Ureter (tissue), 1 donor: ENCODE measurements at places on chromosomes 2 and 18.

DNA sequence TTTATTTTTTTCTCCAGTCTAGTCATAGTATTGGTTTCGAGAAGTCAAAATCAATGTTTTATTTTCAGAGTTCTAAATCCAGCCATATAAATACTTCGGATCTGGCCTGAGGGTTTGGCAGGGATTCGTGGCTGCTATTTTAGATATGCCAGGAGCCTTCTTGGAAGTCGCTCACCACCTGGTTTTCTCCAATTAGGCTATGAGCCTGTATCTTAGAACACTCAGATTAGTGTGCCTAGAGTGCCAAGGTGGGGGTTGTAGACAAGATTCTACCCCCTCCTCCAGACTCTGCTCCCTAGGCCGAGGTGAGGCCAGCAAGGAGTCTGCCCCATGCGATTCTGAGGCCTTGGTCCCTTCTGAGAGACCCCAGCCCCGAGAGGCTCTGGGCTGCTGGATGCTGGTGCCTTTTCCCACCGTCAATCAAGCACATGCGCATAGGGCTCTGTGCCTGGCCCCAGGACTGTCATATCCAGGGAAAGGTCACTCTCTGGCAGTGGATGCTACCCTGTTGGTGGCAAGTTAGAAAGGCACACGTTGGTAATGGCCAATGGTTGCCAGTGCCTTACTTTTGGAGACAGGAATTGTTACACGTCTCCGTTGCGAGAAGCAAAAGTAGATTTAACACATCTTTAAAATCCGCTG lies 197.1 kb downstream of the AGAP1 start:
- DNase-seq: no peak

DNA sequence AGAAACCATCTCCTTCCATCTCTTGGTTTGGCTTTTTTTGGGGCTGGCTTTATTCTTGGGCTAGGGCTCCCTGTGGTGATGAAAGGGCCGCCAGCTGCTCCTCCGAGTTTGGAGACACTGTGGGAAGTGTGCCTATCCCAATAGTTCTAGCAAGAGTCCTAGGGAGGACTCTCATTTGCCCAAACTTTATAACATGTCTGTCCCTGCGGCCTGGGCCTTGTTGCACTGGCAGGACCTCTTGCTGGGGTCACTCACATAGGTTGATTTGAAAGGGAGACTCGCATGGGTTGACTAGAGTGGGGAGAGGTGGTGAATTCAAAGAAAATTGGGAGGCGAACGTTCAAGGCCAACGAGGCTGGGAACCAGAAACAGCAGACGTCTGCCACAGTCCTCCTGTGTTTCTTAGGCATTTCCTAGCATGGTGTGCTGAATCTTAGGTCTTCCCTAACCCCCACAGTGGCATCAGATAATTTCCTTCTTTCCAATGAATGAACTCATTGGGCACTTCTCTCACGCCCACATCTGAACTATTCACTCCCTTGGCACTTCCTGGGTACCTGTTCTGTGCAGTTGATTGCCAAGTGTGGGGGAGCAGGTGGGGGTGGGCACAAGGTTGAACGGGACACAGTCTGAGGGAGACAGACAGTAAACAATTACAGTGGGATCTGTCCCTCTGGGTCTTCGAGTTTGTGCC lies 26.8 kb downstream of the NIFK start:
- no peak for DNase-seq

- no peak for DNase-seq
These were observed 558 bp upstream of the CEP192 start for GRCh38 chr18:12990641-12990966.

GRCh38 chr18:13501543-13501887 lies 224.8 kb downstream of the FAM210A start:
- DNase-seq: no peak

DNA sequence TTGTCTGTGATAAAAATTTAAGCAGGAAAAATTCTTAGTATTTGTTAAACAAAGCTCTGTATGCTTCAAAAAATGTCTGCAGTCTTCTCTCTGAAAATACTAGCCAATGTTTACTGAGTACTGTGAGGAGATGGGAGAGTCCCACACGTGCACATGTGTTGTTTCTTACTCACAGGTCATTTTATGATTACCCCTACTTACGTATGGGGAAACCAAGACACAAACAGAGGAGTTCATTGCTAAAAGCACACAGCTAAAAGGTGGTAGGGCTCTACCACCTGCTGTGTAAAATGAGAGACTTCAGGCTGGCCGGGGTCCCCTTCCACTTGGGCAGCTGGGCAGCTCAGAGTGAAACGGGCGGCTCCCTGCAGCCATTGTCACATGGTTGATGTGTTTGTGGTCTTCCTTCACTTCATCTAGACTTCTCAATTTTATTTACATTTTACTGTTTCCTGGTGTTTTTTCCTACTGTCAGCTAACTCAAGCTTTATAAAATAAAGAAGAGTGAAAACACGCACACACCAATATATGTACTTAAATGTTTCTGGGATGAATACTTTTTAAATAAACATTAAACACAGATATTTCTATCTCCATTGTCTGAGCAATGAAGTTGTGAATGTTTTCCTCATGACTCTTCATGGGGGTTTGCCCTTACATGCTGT lies 71.2 kb downstream of the MBP start:
- peak; percentile 35 for DNase-seq

- no peak for DNase-seq
These were observed 1696.1 kb upstream of the LRRTM1 start for GRCh38 chr2:82000606-82001005.

DNA sequence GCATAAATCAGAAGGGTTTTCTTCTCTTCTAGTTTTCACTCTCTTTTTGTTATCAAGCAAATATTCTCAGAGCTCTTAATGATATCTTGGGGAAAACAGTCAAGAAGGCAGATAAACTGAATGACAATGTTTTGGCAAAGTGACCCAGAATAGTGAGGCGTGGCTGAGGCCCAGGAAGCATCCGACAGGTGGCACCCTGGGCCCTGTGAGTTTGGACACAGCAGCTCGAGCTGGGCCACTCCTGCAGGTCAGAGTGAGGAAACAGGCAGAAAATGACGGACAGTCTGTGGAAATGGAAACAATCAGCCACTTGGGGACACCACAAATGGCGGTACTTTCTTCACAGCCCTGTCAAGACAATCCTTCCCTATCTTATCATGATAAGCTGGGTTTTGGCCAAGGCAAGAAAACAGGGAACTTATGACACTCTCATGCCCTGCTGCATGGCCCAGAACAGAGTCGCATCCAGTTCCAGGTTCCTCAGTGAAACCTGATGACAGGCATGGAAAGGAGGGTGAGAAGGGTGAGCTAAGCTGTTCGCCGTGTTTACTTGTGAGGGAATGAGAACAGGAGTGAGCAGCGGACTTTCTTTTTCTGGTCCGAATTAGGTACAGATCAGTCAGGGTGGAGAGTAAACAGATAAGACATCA lies 32.1 kb downstream of the MRPL44 start:
- DNase-seq: no peak

DNA sequence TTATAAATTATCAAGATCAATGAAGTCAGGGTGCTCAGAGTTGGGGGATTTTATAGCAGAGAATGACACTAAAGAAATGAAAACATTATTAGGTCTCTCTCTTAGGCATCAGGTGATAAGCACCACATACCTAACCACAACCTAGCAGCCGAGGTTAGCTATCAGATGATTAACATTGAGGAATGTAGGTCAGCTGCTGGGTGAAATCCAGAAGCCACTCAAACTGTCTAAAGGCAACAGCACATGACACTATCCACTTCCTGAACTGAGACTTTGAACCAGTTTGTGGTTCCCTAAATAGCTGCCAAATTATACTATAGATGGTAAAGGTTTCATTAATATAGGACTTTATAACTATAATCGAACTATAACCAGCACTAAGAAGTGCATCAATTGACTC lies 4.7 kb downstream of the EPG5 start:
- no peak for DNase-seq

GRCh38 chr2:168328421-168328820 lies 81.0 kb upstream of the STK39 start:
- no peak for DNase-seq
